ENCODE measurements at places on chromosomes 7 and 10.

DNA sequence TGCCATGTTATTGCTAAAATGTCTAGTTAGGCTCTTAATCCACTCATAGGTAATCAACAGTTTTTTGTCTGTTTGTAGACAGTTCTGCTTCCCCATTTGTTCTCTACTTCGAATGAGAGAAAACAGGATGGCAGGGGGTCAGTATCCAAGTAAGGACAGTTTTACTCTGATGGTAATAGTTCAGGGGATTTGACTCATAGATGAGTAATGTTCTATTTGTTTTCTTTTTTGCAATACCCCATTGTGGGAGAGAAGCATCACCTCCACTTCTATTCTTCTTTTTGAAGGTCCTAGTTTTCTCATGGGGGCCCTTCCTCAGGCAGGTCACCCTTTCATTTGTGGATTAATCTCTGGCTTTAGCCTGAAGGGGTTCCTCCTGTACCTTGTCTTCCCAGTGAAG lies 13.9 kb downstream of the PCLO start:
- DNase-seq = no peak

DNA sequence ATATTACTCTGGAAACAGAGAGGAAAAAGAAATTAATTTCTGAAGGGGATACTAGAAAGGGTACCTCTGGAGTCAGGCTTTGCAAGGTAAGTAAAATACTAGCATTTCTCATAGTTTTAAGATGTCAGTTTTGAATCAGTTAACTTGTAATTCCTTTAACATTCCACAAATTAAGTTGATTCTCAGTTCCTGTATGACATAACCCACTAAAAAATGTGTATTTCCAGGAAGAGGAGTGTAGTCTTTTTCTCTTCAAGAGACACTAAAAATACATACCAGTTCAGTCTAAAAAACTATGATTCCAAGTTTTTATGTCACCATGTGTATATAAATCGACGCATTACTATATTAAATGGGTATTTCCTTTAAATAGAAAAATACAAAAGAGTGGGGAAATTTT lies 113.2 kb downstream of the CDK6 start:
- DNase-seq = no peak

DNA sequence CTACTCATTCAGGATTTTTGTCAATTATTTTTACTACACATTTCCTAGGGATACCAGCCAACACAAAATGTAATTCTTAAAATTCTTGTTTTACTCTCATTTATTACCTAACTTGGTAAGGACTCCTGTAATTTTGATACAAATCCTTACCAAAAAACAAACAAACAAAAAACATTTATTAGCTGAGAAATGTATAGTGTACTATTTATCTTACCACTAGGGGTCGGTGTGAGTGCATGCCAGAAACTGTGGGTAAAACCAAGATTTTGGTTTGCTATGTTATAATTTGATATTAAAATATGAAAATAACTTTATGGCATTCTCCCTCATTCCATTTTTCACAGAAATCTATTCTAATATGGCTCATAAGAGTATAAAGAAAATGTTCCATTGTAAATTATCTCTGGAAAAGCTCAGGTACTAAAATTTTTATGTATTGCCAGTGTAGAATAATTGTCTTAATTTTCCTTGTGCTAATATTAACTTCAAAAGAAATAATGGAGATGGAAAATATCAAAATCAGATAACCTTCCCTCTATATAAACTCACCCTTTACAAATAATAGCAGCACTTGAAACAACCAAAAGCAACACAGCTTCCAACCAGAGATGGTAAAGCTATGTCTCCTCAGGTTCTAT lies 290.8 kb upstream of the PCDH15 start:
- DNase-seq = no peak

- DNase-seq = no peak
These were observed 69.5 kb upstream of the ATRNL1 start for GRCh38 chr10:115023715-115024114.

DNA sequence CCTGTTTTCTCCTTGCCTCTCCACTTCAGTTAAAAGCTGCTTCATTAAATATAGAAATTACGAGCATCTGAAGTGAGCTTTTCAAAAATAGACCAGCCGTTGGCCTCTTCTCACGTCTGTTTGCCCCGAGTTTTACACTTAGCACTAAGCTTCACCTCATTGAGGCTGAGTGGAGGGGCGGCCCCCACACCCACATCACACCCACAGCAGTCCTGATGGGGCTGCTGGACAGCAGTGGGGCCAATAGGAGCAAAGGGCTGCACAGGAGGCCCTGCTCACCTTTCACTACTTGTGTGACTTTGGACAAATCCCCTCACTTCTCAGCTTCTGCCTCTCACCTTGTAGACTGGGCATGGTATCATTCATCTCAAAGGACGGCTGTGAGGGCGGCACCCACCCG lies 677.8 kb downstream of the SDK1 start:
- DNase-seq = no peak

DNA sequence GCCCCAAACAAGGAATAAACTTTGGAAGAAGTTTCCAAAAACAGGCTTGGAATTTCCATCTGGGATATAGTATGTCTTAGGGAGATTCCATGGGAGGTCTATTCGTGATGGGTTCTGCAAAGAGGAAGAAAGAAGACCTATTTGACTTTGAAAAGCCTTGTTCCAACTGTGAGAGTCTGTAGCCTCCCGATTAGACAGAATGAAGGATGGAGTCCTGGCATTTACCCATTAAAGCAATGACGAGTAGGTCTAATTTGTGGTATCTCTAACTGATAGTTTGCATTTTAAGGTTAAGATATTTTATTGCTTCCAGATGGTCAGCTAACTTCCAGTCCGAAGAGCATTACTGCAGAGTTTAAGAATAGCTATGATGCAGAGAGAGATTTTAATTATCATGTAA lies 19.5 kb upstream of the GALNT17 start:
- DNase-seq = no peak

DNA sequence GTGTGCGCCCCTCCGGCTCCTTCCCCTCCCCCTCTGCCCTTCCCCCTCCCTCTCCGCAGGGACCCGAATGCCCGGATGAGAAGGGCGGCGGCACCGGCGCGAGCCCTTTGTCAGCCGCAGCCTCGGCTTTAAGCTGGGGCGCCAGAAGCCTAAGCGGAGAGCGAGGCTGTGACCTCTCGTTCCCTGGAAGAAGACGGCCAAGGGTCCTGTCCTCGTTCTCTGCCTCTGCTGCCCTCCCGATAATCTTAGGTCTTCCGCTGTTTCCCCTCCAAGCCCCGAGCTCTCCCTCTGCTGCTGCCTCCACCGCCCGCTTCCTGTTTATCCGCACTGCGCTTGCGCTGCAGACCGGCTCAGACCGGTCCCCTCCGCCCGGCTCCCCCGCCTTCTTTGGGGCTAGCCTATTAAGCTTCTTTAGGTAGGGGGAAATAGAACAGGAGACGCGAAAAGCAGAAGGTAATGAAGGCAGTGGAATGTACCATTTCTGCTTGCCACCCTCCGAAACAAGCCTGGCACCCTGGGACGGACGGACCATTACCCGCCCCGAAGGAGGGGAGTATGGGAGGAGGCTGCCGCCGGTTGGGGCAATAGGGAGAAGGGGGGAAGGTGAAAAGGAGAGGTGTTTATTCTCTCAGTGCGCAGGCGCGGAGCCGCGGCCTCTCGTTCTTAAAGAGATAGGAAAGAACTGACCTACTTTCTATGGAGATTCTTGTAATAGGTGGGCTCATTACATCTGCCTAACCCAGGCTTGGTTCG lies at the start of gene OGA:
Gene OGA (minus strand): TSS at position 326 of the 753 bp plus-strand sequence. CDS start 422 bp downstream, outside the sequence.
- peak; percentile 90 for DNase-seq

DNA sequence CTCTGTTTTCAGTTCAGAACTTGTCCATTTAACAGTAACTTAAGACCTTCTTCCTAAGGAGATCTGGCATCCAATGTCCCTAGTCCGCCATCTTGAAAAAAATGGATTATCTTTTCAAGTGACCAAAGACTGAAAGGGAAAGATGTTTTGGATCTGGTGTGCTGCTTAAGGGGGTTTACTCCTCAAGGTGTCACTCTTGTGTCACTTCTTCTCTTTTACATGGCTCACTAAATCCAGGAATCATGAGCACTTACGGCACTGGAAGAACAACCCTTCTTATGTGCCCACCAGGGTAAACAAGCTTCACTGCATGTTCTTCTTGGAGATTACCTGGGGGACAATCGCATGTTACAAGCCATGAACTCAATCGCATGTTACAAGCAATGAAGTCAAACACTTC lies 43.7 kb downstream of the ANXA8 start:
- DNase-seq = no peak

- no peak for DNase-seq
These were observed 67.8 kb downstream of the TAF3 start for GRCh38 chr10:7886056-7886455.

DNA sequence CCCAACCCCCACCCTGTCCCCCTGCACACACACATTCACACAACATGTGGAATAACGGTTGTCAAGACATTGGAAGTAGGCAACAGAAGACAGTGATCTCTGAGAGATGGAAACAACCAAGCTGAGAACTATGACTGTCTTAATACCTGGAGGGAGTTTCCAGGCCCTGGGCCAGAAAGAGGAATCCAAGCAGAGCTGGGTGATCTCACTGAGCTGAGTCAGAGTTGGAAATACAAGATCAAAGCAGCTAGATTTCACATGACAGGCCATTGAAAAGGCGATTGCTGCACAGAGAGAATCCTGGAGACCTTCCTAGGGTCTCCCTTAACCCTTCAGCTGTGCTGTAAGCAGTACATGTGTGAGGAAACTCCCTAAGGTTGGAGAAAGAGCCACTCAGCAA lies 165.8 kb upstream of the PRSS1 start:
- peak; percentile 30 for DNase-seq

Data from naive thymus-derived CD4-positive, alpha-beta T cell (primary cell).